CD4-positive, alpha-beta T cell treated with Interleukin-4 for 4 hours (primary cell): ENCODE measurements at places on chromosomes 5 and 9.

GRCh38 chr9:17816431-17817027, 237.7 kb downstream of the SH3GL2 start:
- DNase-seq: no peak

DNA sequence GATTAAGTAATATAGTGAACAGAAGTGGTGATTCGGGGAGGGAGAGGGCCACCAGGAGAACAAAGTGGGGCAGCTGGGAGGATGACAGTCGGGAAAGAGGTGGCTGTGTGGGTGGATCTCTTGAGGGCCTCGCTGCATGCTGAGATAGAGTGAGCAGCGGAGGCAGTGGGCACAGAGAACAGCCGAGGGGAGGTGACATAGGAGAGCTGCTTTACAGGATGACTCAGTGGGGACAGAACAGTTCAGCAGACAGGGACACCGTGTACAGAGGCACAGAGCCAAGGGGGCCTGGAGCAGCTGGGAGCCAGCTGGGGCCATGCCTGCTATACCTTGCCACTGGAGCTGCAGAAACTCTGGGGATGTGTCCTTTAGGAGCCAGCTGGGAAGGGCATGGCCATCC, 273.9 kb downstream of the GADD45G start:
- DNase-seq: no peak

- no peak for DNase-seq
Observed at GRCh38 chr5:37735649-37736347, 104.0 kb downstream of the GDNF start.

GRCh38 chr9:125604196-125604595, 102.8 kb downstream of the MAPKAP1 start:
- DNase-seq: no peak

- DNase-seq: no peak
Observed at GRCh38 chr5:167895899-167896659, 395.4 kb upstream of the WWC1 start.
